ENCODE measurements at places on chromosomes 16 and 17.

GRCh38 chr16:65002265-65002664 is 119.6 kb downstream of the CDH11 start:
- DNase-seq = no peak

DNA sequence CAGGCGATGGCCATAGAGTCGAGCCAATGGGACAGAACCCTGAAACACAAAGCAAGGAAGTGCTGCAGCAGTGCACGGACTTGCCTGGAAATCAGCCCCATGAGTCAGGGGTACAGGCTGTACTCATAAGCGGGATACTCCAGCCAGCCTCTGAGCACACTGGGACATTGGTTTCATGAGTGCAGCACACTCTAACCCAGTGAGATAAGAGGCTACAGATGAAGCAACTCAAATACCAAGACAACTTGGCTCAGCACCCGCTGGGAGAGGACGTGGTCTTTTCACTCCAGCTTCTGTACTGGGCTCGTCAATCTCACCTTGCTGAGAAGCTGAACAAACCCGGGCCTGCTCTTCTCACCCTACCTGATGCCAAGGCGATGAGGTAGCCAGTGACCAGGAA is 98.2 kb downstream of the AXIN2 start:
- DNase-seq = no peak

DNA sequence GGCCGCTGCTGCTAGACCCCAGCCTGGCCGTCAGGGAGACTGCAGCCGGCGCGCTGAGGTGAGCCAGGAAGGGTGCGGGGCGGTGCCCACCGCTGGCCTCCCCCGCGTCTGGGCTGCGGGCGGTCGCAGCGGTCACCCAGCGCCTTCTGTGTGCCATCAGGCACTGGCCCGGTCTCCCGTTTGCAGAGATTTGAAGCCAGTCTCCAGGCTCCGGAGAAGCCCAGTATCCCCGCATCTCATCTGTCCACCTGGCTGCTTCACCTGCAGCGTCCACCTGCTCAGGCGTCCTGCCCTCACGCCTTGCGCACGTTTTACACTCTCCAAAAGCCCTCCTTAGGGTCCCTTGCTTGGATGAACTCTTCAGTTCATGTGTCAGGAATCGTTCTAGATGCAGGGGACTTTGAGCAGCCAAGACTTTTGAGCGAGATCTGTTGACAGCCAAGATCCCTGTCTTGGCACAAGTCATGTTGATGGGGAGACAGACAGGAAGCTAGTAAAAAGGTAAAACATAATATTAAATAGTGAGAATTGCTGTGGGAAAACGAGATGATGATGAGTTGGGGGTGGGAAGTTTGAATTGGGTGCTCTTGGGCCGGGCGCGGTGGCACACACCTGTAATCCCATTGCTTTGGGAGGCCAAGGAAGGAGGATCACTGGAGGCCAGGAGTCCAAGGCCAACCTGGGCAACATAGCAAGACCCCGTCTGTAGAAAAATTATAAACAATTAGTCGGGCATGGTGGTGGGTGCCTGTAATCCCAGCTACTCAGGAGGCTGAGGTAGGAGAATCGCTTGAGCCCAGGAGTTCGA is 916 bp downstream of the HEATR3 start:
- DNase-seq = no peak

DNA sequence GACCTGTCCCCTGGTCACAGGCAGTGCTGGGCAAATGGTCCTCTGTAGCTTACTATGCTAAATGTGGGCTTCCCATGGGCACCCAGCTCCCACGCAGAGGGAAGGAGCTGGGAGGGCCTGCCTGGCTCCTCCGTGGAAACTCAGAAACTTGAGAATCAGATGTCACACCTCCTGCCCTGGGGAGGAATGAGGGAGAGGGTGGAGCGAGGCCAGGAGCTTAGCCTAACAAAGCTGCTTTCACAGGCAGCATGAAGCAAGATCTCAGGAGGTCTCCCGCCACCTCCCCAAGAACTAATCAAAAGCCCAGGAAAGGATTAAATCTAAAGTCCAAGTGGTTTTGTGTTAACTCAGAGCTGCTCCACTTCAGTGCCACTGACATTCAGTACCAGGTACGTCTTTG is 33.6 kb upstream of the XYLT2 start:
- no peak for DNase-seq

- no peak for DNase-seq
These were observed 72.4 kb downstream of the WIPI1 start for GRCh38 chr17:68384941-68385340.

DNA sequence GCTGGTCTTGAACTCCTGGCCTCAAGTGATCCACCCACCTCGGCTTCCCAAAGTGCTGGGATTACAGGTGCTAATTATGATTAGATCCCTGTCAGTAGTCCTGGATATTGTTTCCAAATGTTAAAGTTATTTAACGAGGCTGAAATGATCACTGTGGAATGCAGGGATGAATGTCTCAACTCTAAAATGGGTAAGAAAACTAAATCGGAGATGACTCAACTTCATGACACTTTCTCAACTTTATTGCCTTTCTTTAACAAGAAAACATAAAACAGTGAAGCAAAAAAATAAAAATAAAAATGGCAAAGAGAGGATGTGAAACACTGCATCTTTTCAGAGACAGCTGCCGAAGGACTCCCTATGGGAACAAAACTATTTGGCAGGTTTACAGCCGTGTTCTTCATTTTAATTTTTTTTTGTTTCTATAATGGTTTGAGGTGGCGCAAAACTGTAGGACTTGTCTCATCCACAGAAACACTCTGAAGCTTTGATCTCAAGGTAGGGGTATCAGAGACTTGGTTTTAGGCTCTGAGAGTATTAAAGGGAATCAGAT is 382.0 kb downstream of the GRIN2A start:
- DNase-seq = no peak

DNA sequence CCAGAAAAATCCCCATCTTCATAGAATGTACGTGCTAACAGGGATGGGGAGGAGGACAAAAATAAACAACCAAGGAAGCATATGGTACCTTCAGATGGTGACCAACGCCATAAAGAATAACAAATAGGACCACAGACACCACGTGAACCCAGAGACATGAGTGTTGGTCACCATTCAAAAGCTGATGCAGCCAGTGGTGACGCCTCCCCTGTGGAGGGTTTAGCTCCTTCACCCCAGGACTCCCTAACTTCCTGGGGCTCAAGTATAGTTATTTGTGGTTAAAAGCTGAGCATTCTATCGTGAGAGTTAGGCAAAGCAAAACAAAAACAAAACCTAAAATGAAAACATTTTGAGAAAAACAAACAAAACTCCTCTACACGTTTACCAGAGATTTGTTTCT is 184.7 kb downstream of the SOX9 start:
- no peak for DNase-seq
